Dermis microvascular lymphatic vessel endothelial cell (primary cell): ENCODE measurements at places on chromosomes 1 and 21. TPM values are rescaled to one million over a fixed set of nuclear protein-coding genes. Genes with fewer than 3 reads are reported as not detected.

Gene PDC
- not detected in 2 replicates for total RNA-seq

DNA sequence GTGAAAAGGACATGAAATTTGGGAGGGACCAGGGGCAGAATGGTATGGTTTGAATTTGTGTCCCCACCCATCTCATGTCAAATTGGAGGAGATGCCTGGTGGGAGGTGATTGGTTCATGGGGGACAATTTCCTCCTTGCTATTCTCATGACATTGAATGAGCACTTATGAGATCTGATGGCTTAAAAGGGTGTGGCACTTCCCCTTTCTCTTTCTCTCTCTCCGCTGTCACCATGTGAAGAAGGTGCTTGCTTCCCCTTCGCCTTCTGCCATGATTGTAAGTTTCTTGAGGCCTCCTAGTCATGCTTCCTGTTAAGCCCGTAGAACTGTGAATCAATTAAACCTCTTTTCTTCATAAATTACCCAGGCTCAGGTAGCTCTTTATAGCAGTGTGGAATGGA is 7.6 kb upstream of the GBP4 start:
- no peak for DNase-seq

GRCh38 chr1:50750021-50750619 is 209.9 kb downstream of the FAF1 start:
- DNase-seq: peak; percentile 15

DNA sequence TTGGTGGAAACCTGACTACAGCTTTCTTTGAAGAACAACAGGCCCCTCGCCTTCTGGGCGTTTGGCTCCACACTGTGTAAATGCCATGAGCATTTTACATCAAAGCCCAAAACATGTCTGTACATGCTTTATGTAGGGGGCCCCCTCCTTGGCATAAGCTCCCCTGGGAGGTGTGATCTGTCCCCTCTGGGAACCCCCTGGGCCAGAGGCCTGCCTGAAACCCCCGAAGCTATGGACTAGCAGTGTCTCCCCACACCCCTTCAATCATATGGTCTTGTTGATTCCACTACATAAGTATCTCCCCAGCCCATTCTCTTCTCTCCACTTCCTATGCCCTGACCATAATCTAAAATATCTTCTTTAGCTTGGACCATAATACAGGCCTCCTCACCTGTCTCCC is 241.5 kb downstream of the C1orf94 start:
- no peak for DNase-seq

Gene DAP3
- 38.0 and 39.1 TPM in 2 replicates for total RNA-seq

Gene GPR3
- total RNA-seq: 0.39 and 0.51 TPM in 2 replicates

DNA sequence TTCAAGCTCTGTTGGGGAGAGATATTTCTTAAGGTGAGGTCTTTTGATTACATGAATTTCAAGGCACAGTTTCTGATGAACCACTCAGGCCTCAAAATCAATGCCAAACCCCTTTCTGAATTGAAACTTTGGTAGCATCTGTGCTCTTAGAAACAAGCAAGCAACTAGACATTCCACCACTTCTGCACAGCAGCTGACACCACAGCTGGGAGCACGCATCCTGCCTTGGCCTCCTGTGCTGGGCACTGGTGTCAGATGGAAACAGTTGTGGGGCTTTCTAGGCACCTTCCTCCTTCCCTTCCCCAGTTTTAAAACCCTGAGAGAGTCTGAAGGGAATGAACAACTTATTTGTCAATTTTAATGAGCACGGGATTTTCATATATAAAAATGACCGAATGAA is 360.2 kb downstream of the ADGRL2 start:
- no peak for DNase-seq

GRCh38 chr1:215529111-215529510 is 38.0 kb upstream of the KCTD3 start:
- DNase-seq: no peak

DNA sequence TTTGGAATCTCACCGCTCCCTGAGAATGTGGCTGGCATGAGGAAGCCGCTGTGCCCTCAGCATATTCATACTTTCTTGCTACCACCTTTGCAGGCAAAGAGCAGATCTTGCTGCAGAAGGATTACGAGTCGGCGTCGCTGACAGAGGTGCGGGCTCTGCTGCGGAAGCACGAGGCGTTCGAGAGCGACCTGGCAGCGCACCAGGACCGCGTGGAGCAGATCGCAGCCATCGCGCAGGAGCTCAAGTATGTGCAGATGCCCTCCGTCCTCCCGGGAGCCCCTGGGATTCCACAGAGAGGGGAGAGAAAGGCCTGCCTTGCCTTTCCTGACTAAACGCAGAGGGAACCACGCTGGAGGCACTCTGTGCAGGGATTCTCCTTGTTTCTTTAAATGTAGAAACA is 50.6 kb upstream of the MTR start:
- no peak for DNase-seq

DNA sequence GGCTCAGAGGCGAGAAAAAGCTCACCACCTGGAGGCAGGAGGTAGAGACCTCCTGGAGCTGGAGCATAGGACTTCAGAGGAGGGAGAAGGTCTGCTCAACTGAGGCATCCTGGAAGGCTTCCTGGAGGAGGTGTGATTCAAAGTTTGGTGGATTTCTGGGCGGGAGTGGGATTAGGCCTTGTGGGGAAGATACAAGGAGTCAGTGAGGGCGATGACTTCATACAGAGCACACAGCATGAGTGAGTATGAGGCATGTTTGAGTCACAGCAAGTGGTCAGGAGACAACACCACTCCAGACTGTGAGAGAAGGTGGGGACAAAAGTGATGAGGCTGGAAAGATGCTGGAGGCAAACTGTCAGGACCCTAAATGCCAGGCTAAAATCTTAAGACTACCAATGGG is 77.6 kb downstream of the MATN1 start:
- no peak for DNase-seq

Gene SRGAP2B
- 45.6 and 82.6 TPM in 2 replicates for total RNA-seq

- DNase-seq: no peak
Observed at GRCh38 chr1:235100194-235100772, 28.4 kb downstream of the TOMM20 start.

DNA sequence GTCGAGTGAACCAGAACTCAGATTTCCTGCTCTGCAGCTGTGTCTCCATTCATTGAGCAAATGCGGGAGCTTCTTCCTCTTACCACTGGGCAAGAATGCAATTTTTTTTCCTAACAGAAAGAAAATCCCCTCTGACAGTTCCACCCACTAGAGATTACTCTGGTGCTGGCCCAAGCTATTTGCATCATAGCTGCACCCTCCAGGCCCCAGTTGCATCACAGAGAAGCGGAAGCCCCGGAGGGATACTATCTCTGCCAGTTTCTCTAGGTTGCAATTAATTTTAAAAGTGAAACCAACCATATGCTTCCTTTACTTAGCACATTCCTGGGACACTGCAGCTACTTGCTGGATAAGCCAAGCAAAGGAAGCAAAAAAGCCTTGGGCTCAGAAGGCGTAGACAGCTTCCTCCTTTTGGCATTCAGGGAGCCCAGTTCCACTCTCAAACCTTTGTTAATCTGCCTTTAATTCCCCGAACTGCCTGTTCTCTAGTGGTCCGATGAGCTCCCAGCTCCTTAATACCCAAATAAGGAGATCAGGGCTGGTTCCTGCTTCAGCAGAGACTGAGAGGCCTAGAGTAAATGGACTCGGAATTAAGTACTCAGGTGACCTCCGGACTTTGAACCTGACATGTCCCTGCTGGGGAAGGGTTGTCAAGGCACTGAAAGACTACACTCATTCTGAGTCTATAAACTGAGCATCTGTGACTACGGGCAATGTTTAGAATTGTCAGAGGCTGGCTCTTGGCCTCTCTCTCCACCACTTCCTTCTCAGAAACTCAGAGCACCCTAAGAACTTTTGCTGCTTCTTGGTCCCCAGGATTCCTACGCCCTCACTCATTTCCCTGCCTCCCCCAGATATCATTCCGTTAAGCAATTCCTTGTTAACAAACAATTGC is 72.5 kb upstream of the TNFSF18 start:
- peak; percentile 52 for DNase-seq

GRCh38 chr21:41900401-41900800 is 21.3 kb upstream of the PRDM15 start:
- DNase-seq: no peak

Gene LDLRAD1
- not detected in 2 replicates for total RNA-seq

Gene MAB21L3
- not detected in 2 replicates for total RNA-seq

Gene CELA3B
- total RNA-seq: 0.13 TPM in 1 of 2 replicates, not detected in the other

Gene CPT2
- total RNA-seq: 8.7 and 12.3 TPM in 2 replicates

GRCh38 chr1:179840107-179840506 is 37.5 kb downstream of the TOR1AIP2 start:
- DNase-seq: peak; percentile 6

Gene WNT2B
- total RNA-seq: 0.51 and 1.0 TPM in 2 replicates

Gene KRTAP13-1
- not detected in 2 replicates for total RNA-seq

DNA sequence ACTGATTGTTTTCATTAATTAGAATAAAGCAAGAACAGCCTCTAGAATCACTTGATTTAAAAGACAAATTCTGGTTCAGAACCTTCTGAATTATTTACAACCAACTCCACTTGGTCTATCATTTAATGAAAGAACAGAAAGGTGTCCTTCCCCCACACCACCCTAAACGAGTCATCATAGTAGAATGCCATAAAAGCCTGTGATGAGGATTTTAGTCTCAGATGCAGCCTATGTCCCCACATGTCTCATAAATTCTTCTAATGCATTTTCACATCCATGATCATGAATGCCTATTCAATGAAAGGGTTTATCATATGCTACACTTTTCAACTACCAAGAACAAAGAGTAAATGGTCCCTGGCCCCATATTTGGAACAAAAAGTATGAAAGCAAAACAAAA is 508.1 kb downstream of the DPYD start:
- no peak for DNase-seq

Gene F5
- not detected in 2 replicates for total RNA-seq

DNA sequence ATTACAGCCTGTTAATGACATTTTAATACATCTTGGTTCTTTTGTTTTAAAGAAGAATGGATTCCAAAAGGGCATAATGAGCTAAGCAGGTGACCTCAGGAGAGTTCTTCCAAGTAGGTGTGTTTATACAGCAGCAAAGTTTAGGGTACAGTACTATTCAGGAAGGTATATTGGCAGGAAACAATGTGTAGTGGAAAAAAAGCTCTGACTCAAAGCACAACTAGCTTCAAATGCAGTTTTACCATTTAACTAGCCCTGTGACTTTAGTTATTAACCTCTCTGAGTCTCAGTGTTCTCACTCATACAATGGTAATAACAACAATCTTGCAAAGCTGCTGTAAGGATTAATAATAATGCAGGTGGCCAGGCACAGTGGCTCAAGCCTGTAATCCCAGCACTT is 29.9 kb downstream of the FAF1 start:
- peak; percentile 55 for DNase-seq

GRCh38 chr1:154263465-154264332 is 8.7 kb upstream of the HAX1 start:
- DNase-seq: no peak

GRCh38 chr1:206419783-206420182 is 50.5 kb upstream of the IKBKE start:
- no peak for DNase-seq

DNA sequence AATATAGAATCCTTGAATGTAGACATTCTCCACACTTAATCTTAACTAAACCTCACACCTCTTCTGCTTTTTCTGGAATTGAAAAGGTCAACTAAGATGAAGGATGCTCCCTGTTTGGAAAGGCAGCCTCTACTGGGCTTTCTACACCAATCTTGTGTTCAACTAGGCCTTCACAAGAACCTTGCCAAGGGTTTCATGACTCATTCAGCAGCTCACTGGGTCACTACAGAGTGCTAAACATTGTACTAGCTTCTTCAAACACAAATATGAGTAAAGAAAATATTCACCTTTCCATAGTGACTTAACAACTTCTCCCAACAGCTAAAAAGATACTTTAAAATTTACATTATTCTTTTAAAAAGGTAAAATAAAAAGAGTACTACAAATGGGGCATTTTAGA is 135.3 kb upstream of the PRMT6 start:
- no peak for DNase-seq

Gene HORMAD1
- not detected in 2 replicates for total RNA-seq

- no peak for DNase-seq
Observed at GRCh38 chr1:116325922-116326321, 47.1 kb upstream of the ATP1A1 start.

DNA sequence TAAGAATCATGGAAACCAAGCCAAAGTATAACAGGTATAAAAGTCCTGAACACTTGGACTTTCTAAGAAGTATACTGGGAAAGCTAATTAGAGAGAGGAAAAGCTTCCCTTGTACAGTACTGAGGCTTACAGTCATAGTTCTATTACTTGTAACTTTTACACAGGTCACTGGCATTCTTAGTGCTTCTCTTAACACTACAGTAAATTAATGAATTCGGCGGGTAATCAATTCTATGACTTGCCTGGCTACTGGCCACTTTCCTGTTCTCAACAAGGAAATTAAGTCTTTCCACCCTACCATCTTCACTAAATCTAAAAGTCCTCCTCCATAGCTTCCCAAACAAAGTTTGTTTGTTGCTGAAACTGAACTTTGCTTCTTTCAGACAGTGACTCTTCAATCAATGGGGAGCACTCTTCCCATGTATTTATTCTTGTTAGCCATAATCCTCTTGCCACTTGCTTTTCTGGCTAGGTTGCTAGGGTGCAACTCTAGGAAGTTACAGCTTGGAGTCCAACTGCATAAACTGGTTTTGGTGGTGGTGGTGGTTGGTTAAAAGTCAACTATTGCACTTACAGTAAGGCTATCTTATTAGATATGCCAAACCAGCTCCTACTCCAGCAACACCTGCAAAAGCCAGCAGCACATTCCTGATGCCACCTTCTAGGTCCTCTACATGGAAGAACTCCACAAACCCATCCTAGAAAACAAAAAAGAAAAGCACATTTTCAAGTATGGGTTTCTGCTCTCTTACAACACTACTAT is 2.4 kb downstream of the MCL1 start:
- no peak for DNase-seq

DNA sequence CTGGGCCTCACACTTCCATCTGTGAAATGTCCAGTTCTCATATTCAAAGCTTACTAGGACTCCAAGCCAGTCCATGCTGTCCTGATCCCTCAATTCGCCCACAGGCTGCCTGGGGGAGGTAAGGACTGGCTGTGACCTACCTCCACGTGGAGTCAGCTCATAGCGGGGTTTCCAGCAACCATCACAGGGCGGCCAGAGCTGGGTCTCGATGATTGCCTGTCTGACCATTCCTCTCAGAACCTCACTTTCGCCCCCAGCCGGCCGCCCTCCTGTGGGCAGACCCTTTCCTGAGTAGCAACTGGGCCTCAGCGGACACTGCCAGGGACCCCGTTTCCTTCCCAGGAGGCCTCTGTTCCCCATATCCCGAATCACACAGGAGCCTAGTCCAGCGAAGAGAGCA is 3.4 kb upstream of the RUNX3 start:
- no peak for DNase-seq

- DNase-seq: no peak
Observed at GRCh38 chr1:112983537-112984131, 27.6 kb upstream of the SLC16A1 start.

Gene AMY1C
- total RNA-seq: not detected in 2 replicates

- DNase-seq: no peak
Observed at GRCh38 chr1:234258071-234258470, 115.2 kb upstream of the COA6 start.

Gene TTLL10
- not detected in 2 replicates for total RNA-seq

GRCh38 chr1:90591355-90591969 is 125.6 kb downstream of the BARHL2 start:
- no peak for DNase-seq

- no peak for DNase-seq
Observed at GRCh38 chr1:103101399-103101798, 6.9 kb downstream of the COL11A1 start.

Gene TLR5
- 0.13 and 0.51 TPM in 2 replicates for total RNA-seq

- no peak for DNase-seq
Observed at GRCh38 chr1:195345149-195345548, 1263.1 kb downstream of the KCNT2 start.

- DNase-seq: no peak
Observed at GRCh38 chr1:118898712-118899111, 89.4 kb downstream of the TBX15 start.

- no peak for DNase-seq
Observed at GRCh38 chr1:152783095-152783494, 3.0 kb upstream of the LCE1E start.

Gene PRELP
- total RNA-seq: not detected in 2 replicates
